H9 (cell line): ENCODE measurements at places on chromosomes 6 and 20. TPM values are rescaled to one million over a fixed set of nuclear protein-coding genes. Genes with fewer than 3 reads are reported as not detected.

DNA sequence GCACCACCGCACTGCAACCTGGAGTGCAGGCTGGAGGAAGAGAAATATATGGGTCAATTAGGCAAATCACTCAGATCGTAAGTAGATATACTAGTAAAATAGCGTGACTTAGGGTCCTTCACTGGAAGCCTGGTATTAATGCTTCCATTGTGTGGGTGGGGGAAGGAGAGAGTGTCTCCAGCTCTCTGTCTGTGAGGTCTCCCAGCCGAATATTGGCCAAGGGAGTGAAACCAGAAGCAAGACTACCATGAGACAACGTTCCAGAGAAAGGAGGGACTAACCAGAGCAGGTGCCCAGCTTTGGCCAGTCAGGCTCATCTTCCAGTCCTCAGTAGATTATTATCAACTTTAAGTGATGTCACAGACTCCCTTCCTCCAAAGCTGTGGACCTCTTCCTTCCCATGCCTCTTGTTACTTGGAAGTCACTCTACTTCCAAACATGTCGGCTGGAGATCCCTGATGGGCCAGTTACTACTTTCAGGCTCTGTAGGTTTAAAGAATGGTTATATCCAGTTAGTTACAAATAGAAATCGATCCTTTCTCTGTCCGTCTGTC lies 28.8 kb downstream of the MTHFD1L start:
- no peak overlapping the region for H3K27ac ChIP-seq
- no peaks in the 10 kb centered on the region for H3K27me3 ChIP-seq
- H3K4me3 ChIP-seq = no peak overlapping the region
- peaks cover 47% of the 10 kb centered on the region for H3K36me3 ChIP-seq
- DNase-seq = no peak

- no peaks in the 10 kb centered on the region for H3K27me3 ChIP-seq
- no peaks in the 10 kb centered on the region for H3K4me1 ChIP-seq
- no peaks in the 10 kb centered on the region; the same call in 1 of the 3 replicates for H3K36me3 ChIP-seq
- no peak overlapping the region for H3K4me3 ChIP-seq
These were observed 197.5 kb upstream of the SULF2 start for GRCh38 chr20:47982574-47983360.

- H3K4me3 ChIP-seq = no peak overlapping the region
- DNase-seq = no peak
- H3K27me3 ChIP-seq = no peaks in the 10 kb centered on the region
- H3K4me1 ChIP-seq = no peaks in the 10 kb centered on the region
- peaks cover 24% of the 10 kb centered on the region for H3K36me3 ChIP-seq
- no peak overlapping the region for H3K27ac ChIP-seq
These were observed 223.7 kb upstream of the SULF2 start for GRCh38 chr20:48008850-48009515.

- H3K4me3 ChIP-seq = no peak overlapping the region
- no peaks in the 10 kb centered on the region for H3K4me1 ChIP-seq
- DNase-seq = no peak
- no peak overlapping the region for H3K27ac ChIP-seq
- peaks cover 3% of the 10 kb centered on the region; the same call in 2 of the 3 replicates for H3K36me3 ChIP-seq
These were observed 52.1 kb downstream of the CBLN4 start for GRCh38 chr20:55953201-55953600.

GRCh38 chr6:166638573-166638964 lies 11.5 kb upstream of the RPS6KA2 start:
- no peaks in the 10 kb centered on the region for H3K27me3 ChIP-seq
- H3K36me3 ChIP-seq = no peaks in the 10 kb centered on the region
- DNase-seq = no peak
- H3K27ac ChIP-seq = no peak overlapping the region

Gene SLC17A2
- not detected in 2 replicates for total RNA-seq
